Stimulated activated CD8-positive, alpha-beta memory T cell treated with anti-CD3 and anti-CD28 coated beads, Interleukin-4, amount 100 ng/mL, for 4 hours (primary cell): ENCODE measurements at places on chromosomes 1 and 21.

- no peak for DNase-seq
Measured at GRCh38 chr1:109312246-109312645, 5.4 kb upstream of the MYBPHL start.

DNA sequence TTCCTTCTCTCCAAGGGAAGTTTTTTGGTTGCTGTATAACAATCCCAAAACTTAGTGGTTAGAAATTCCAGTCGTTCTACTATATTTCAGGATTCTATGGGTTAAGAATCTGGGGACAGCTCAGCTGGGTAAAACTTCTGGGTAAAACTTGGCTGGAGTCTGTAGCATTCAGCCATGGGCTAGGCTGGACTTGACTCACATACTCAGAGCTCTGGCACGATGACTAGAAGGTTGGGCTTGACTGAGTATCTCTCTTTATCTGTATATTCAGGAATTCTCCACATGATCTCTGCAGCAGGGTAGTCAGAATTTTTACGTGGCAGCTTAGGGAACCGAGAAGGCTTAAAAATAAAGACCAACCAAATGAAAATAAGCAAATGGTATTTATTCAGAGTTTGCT lies 28.2 kb upstream of the HRNR start:
- no peak for DNase-seq

- no peak for DNase-seq
Measured at GRCh38 chr1:68442822-68443556, 6.8 kb downstream of the RPE65 start.

DNA sequence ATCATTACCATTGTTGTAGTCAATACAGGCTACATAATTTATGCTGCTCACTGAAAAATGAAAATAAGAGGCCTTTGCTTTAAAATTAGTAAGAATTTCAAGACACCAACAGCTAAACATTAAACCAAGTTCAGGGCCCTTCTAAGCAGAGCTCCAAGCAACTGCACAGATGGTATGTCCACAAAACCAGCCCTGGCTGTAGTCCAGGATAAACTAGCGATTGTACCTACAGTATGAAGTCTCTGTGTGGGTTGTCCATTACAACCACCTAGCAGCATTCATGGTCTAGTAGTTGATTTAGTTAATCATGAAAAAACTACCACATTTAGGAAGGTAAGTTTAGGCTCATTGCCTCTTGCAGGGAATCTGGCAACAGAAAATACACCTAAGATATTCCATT lies 35.3 kb downstream of the CLCA4 start:
- no peak for DNase-seq

DNA sequence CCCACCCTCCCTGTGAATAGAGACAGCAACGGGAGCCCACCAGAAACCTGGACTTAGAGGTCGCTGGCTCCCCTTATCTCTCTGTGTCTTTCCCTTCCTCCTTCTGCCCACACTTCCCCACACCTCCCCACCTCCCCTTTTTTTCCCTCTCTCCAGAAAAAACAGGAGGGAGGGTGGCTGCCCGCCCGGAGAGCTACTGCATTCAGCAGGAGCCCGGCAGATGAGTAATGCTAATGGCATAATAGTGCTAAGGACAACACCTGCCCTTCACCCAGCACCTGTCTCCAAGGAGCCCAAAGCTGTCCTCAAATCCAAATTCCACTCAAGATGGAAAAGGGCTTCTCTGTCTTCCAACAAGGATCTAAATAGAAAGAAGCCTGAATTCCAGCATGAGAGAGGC lies 11.4 kb upstream of the PRELP start:
- no peak for DNase-seq

- no peak for DNase-seq
Measured at GRCh38 chr1:112540226-112540794, 31.5 kb downstream of the WNT2B start.

DNA sequence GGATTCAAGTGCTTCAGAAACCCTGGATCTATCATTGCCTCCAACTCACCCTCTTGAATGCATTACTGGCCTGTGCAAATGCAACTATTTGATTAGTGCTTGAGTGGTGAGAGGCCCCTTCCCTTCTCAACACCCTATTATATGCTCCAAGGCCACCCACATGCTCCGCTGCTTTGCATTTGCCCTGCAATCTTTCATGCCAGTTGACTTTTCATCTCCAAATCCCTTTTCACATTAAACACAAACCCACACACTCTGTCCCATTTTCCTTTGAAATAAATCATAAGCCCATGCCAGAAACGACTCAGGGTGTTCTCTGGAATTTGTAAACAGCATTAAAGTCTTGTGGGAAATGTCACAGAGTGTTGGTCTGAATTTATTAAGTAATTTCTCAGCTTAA lies 78.9 kb upstream of the CTTNBP2NL start:
- no peak for DNase-seq

GRCh38 chr1:23563003-23563402 lies 3.7 kb upstream of the ID3 start:
- DNase-seq: no peak

- DNase-seq: no peak
Measured at GRCh38 chr1:41652384-41653265, 168.1 kb upstream of the EDN2 start.

DNA sequence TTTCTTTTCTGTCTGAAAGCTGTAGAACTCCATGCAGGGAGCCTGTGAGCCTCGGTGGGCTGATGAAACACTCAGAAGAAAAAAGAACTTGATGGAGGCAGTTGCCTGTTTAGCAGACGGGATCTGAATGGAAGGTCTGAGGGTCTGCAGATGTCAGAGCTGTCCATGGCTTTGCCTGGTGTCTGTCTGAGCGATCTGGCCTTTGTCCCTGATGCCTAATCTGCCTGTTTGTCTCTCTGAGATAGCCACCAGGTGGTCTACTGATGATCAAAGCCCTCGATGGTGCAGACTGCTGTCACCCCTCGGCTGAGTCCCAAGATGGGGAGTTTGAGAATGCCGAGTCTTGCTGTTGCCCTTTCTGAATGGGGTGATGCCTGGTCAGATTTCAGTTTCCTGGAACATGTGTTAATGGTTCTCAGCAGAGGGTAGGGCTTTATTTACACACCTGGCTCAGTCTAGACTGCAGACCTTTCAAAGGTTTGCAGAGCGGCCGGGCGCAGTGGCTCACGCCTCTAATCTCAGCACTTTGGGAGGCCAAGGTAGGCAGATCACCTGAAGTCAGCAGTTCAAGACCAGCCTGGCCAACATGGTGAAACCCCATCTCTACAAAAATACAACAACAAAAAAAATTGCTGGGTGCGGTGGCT lies 90.4 kb downstream of the KIF26B start:
- no peak for DNase-seq

- no peak for DNase-seq
Measured at GRCh38 chr1:185512442-185512841, 195.4 kb upstream of the IVNS1ABP start.

GRCh38 chr1:109573785-109574184 lies 25.4 kb downstream of the GNAI3 start:
- DNase-seq: no peak

GRCh38 chr1:235105051-235106043 lies 23.3 kb downstream of the TOMM20 start:
- DNase-seq: no peak

DNA sequence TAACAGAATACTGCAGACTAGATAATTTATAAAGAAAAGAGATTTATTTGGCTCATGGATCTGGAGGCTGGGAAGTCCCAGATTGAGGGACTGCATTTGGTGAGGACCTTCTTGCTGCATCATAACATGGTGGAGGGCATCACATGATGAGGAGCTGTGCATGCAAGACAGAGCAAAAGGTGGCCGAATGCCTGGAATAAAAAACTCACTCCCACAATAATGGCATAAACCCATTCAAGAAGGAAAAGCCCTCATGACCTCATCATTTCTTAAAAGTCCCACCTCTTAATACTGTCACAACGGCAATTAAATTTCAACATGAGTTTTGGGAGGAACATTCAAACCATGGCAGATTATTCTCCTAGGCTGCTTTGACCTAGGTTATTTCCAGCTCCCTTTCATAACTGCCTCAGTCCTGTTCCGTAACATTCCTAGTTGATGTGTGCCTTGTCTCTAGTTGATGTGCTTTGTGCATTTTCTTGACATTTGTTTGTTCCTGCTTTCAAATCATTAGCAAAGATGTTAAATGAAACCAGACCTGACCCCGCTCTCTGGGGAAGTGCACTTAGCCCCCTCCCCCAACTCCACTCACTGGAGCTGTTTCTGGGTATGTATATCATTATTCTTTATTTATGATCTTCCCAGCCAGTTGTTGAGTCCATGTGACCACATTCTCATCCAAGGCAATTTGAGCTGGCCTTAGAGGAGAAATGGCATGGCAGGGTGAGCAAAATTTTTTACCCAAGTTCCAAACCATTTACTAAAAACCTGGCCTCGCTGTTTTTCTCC lies 148.5 kb downstream of the GDAP2 start:
- DNase-seq: no peak

GRCh38 chr1:172944931-172945330 lies 105.8 kb downstream of the TNFSF18 start:
- DNase-seq: no peak

DNA sequence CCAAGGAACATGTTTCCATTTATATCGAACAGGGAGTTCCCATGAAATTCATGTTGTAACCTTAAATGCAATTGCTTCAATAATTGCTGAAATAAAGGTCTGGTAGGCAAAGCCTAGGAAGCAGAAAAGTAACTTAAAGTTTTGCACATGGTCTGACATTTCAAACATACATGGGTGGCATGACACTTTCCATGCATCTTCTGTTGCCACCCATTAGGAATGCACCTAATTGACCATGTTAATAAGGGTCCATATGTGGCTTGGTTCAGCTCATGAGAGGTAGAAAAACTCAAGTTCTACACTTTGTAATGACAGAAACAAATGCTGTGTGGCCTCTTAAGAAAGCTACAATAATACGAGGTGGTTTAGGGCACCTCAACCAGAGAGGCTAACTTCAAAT lies 72.0 kb upstream of the GORAB start:
- no peak for DNase-seq

- no peak for DNase-seq
Measured at GRCh38 chr1:162704673-162705424, 72.6 kb downstream of the DDR2 start.

DNA sequence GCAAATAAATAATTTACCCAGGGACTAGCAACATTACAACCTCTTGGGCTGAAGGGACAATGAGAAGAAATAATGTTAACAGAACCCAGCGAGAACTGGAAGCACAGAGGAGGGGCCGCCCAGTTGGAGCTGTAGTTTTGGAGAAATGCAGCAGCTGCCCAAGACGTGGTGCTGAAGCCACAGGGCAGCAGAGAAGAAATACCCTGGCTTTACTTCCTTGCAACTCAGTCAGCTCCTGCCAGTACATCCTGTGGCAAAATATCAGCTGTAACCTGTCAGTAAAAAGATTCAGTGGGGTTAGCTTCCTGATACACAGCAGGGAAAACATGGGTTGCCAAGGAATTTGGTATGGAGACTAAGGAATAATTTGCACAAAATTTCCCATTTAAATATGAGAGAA lies 283.6 kb upstream of the USP25 start:
- no peak for DNase-seq

DNA sequence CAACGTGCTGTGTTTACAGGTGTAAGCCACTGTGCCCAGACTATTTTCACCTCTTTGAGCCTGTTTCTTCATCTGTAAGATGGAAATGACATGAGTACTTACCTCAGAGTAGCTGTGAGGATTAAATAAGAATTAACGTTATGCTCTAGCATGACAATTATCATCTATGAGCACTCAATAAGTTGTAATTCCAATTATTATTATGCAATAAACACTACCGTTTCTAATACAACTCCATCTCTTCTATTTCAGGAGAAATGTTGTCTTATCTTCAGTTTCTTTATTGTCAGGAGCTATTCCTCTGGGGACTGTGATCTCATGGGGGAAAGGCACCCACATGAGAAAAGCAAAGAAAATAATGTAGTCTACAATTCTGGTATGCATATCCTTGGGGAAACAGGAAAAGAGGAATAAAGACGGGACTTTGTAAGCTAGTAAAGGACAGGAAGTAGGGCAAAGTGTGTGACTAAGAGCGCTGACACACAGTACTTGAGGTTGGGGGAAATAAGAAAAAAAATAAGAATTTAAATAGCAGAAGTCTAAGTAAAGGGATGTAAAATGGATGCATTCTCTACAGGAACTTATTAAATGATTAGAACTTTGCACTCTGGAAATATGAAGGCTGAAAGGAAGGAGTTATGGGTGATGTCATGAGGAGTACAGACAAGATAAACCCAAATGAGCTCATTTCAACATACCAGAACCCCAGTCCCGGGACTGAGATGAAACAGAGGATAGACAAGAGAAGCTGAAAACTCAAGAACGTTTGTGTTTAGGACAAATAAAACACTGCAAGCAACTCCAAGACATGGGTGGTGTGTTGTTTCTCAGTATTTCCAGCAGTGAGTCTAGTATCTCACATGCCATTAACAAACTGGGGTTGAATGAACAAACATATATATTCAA lies 9.8 kb downstream of the PHC2 start:
- no peak for DNase-seq

DNA sequence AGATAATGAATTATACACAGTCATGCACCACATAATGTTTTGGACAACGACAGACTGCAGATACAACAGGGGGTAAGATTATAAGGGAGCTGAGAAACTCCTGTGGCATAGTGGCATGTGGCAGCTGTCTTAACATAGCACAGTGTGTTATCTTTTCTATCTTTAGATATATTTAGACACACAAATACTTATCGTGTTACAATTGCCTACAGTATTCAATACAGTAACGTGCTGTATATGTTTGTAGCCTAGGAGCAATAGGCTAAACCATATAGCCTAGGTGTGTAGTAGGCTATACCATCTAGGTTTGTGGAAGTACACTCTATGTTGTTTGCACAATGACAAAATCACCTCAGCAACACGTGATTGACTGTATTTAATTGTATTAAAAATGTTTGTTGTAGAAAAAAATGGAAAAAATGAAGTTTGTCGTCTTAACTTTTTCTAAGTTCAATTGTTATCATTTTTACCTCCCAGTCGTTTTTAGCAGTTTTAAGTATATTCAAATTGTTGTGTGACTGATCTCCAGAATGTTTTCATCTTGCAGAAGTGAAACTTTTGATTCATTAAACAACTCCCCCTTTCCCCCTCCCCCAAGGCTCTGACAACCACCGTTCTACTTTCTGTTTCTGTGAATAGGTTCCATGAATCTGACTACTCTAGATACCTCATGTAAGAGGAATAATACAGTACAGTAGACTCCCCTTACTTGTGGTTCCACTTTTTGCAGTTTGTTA lies 351.0 kb upstream of the B3GALT2 start:
- DNase-seq: no peak
